ENCODE measurements at places on chromosomes 7 and 10.

GRCh38 chr7:118492466-118492865 lies 268.0 kb downstream of the ANKRD7 start:
- DNase-seq: no peak

GRCh38 chr10:57008189-57008588 lies 647.1 kb upstream of the ZWINT start:
- DNase-seq: no peak

- no peak for DNase-seq
Observed at GRCh38 chr10:69460576-69461242, 9.4 kb downstream of the TSPAN15 start.

DNA sequence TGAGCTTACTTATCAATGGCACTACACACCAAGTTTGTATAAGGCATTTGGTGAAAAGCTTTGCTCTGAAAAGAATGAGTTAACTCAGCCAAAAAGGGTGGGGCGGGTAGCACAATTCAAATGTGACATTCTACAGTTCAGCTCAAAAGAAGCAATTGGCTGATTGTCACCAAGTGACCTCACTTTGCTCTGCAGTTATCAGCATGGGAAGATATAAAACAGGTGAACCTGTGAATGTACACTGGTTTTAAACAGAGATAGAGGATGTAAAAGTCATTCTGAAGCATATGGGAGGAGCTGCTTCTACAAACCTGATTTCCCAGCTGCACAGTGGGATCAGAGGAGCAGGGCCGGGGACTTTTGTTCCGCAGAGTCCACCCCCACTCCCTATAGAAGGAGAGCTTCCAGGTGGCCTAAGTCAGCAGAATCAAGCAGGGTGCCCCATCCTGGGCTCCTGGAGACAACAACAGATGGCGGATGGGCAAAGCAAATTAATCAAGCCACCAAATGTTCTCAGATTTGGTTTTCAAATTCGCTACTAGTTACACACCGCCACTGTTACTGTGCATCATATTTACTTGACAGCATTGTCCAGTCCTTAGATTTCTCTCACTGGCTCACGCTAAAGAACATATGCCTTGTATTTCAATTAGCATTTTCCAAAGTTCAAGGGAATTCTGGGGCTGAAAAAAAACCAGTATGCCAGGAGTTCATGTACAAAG lies 27.5 kb upstream of the NPVF start:
- DNase-seq: no peak

GRCh38 chr10:82148764-82149163 lies 273.8 kb downstream of the NRG3 start:
- DNase-seq: no peak

GRCh38 chr7:151460474-151460855 lies 20.5 kb upstream of the CRYGN start:
- DNase-seq: no peak

GRCh38 chr10:111739125-111739873 lies 444.3 kb downstream of the GPAM start:
- DNase-seq: no peak

DNA sequence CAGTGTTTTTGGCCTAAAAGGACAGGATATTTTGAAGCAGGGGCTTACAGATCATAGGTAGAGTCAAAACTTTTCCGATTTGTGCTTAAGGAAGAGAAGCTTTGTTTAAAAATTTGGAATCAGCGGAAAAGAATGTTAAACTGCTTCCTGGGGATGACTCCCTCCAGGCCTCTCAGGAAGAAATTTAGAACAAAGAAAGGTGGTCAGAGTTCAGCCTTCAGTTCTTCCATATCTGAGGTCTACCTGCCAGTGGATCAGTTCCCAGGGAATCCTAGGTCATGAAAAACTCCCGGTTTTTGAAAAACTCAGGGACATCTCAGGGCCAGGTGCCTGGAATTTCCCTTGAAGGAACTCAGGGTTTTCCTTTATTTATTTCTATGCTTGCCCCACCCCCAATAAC lies 100.3 kb downstream of the MCU start:
- no peak for DNase-seq

GRCh38 chr10:77909749-77910375 lies 16.7 kb downstream of the DLG5 start:
- DNase-seq: no peak

- no peak for DNase-seq
Observed at GRCh38 chr7:132240262-132240661, 336.0 kb downstream of the PLXNA4 start.

DNA sequence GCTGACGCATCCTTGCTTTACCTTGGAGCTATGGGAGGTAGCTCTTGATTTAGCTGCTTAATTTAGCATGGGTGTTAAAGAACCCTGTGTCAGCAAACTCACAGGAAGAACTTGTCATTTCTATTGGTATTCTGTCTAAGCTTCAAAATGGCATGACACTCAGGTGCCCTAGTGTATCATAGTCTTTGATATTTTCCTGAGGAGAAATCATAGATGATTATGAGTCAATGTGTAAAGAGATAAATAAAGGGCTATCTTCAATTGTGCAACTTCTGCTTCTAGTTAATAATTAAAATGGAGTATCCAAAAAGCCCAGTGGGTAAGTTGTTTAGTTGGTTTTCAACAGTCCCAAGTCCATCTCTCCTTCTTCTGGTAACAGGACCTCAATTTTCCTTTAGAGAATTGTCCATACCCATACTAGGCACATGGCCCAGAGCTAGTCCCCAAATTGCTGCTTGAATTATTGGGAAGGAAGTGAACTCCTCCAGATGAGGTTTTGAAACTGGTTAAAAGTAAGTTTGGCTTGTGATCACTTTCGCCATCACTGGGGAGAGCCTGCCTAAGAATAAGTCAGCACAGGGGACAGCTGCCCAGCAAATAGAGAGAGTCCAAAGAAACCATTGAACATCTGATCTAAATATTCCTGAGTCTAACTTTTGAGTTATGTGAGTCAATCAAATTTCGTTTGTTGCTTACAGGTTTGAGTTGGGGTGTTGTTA lies 169.0 kb upstream of the PHYHIPL start:
- no peak for DNase-seq

DNA sequence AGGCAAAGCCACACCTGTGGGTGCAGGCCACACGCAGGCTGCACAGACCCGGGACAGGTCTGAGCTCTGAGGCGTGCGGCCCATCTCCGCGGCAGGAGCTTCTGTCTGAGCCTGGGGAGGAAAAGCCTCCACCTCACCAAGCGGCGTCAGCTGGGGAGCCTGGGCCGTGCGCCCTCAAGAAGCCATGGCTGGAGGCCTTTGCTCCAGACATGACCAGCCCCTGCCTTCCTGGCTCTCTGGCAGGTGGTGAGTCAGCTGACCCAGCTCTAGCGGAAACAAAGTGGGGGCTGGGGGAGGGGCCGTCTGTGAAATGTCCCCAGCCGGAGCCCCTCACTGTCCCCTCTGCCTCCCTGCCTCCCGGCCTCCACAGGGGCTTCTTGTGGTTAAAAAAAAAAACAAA lies 12.5 kb downstream of the GPER1 start:
- DNase-seq: no peak

- DNase-seq: no peak
Observed at GRCh38 chr10:80273523-80274170, 15.8 kb downstream of the MAT1A start.

DNA sequence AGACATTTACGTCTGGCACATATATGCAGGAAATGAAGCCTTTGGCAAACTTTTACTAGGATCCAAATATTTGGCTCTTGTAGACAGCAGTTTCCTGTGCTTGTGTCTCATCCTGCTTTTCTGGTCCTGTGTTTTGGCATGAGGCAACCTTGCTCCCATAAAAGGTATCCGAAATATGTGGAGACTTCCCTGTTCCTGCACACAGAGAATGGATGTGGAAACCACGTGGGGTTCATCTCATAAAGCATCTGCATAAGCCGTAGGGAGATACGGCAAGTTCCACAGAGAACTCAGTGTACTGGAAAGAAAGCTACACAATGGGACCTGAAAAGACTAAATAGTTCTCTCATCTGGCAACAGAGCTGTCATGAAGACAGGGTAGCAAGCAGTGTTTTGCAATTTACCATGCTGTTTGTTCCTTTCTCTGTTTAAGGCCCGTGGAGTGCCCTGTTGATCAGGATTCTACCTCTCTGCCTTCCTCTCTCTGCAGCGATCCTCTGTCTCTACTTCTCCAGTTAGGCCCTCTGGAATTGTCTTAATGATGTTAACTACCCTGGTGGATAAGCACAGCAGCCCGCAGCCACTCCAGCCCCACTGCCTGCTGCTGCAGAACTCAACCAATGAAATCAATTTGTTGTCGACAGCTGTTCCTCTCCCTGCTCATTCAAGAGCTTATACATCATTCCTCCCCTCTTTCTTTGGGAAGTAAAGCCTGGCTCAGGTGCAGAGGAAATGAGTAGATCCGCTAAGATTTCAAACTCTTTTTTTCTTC lies 293.6 kb downstream of the CSTF2T start:
- no peak for DNase-seq

DNA sequence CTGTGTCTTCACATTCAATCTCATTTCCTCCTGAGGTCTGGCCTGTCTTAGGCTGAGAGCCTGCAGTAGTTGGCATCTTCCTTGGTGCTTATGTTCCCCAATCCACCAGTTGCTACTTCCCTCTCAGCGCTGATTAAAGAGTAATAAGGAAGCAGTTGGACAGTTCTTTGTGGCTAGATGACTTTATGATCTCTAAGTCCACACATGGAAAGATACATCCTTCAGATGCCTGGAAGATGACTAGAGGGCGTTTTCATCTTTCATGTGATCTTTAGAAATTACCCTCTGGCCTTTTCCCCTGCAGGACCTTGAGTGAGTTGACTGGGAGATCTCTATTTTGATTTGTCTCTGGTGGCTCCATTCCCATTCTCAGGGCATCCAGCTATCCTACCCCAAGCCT lies 204.5 kb downstream of the GRM3 start:
- DNase-seq: no peak

DNA sequence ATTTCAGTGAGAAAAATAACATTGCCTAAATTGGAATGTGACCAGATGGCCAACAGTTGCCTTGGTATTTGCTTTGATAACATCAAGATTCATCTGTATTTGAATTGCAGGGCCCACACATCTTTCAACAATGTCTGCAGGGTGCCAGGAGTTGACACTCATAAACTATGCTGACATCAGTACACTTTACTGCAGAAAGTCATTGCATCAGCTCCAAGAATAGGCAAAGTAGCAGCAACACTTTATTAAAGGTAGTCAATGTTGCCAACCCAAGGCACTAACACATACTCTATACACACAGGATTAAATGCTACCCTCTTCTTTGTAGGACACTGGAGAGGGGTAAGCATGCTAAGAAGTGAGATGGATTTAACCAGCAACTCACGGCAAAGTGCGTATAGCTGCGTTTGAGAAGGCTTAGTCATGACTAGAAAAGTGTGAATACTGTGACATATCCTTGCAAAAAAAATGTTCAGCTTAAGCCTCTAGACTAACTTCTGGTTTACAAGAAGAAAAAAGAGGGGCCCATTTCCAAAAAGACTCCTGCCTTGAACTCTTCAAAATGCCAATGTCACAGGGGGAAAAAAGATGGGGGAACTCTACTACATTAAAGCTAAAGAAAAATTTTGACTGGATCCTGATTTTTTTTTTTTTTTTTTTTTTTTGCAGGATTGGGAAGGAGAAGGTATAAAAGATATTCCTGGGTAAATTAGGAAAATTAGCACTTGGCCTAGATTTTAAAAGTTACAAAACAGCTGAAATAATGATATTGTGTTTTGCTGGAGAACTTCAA lies 2.2 kb downstream of the BBIP1 start:
- DNase-seq: no peak

- DNase-seq: no peak
Observed at GRCh38 chr10:7133958-7134357, 276.9 kb downstream of the SFMBT2 start.

DNA sequence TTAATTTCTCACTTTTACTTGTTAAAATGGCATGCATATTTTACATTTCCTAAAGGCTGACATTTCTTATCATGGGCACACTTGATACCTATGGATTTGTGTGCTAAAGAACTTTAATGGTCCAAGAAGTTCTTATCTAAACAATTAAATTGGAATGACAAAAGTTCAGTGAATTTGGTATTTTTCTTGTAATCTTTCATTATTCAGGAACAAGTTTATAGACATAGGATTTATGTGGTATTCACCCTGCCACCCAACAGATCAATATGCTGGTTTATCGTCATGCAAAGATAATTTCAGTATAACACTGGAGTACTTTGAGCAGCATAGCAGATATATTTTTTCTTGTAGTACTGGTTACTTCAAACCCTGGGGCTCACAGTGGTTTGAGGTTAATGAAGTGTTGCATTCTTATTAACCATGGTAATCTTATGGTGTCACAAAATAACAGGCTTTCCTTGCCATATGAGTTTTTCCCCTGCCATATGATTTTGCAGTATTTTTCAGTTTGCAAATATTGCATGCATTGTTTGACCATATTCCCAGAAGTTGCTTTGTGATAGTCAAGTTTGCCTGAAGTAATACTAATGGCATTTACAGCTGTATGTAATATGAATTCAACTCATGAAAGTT lies 148.8 kb downstream of the PPP1R9A start:
- DNase-seq: no peak

- DNase-seq: no peak
Observed at GRCh38 chr10:132914732-132915131, 27.6 kb downstream of the CFAP46 start.
